ENCODE measurements at places on chromosomes 6 and 20. TPM values are rescaled to one million over a fixed set of nuclear protein-coding genes. Genes with fewer than 3 reads are reported as not detected.

GRCh38 chr6:119671105-119671504 lies 321.5 kb upstream of the MAN1A1 start:
- DNase-seq, result peak; percentile 51

DNA sequence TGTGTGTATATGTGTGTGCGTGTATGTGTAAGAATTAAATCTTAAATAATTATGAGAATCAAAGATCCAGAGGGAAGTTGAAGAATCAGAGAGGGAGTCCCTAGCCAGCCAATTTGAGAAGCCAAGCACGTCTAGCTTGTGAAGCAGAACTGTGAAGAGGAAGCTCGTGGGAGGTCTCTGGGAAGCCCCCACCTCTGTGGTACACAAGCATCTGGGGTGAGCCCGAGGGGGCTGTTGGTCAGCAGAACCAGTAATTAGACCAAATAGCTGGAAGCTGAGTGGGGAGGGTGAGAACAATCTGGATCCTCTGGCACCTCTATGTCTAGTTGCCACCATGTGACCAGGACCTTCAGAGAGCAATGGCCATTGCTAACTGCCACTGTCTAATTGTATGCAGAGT lies 310.0 kb upstream of the PRND start:
- no peak for DNase-seq

DNA sequence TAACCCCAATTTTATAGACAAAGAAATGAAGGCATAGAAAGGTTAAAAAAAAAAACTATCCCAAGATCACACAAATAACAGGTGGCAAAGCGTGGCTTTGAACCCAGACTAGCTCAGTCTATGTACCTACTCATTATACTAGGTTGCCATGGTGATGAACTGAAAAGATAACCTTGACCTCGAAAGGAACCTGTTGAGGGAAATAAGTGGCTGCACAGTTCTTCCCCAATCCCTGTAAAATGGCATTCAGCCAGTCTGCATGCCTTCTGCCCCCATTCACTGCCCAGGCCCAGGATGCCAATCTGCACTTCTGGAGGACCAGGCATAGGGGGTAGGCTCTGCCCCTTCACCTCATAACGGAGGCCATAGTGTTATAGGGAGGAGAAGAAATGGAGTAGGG lies 295.2 kb downstream of the PTPRT start:
- no peak for DNase-seq

Gene ULBP1
- total RNA-seq, result 0.16 TPM

DNA sequence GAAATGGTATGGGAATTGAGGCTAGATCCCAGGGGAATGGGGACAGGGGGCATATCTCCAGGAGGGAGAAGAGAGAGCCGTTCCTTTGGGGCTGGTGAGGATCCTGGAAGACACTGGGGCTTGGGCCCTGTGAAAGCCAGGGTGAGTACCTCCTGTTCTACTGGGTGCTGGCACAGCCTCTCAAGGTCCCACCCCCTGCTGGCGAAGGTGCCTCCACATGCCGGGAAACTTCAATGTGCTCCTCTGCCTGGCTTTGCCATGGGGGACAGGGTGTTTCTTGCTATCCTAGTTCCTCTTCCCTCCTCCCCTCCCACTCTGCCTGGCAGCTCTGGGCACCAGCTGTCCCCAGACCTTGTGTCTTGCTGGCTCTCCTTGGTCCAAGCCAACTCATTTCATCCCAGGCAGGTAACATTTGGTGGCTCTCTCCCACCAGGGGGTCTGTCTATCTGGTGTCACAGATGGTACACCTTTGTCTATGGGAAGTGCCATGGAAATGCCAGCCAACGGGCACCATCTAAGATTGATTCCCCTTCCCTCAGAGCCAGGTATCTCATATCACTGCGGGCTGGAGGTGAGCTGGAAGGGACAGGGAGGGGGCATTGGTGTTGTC lies 56.8 kb downstream of the MDGA1 start:
- no peak for DNase-seq

GRCh38 chr6:130368576-130368975 lies 2.8 kb downstream of the TMEM200A start:
- no peak for DNase-seq
